ENCODE measurements at places on chromosomes 1 and 21. TPM values are rescaled to one million over a fixed set of nuclear protein-coding genes. Genes with fewer than 3 reads are reported as not detected.

- DNase-seq: no peak
Measured at GRCh38 chr21:15820852-15821379, 91.1 kb downstream of the USP25 start.

GRCh38 chr1:228448372-228448771 lies 31.7 kb upstream of the TRIM17 start:
- no peak for DNase-seq

GRCh38 chr1:61936839-61937238 lies 194.6 kb downstream of the PATJ start:
- no peak for DNase-seq

DNA sequence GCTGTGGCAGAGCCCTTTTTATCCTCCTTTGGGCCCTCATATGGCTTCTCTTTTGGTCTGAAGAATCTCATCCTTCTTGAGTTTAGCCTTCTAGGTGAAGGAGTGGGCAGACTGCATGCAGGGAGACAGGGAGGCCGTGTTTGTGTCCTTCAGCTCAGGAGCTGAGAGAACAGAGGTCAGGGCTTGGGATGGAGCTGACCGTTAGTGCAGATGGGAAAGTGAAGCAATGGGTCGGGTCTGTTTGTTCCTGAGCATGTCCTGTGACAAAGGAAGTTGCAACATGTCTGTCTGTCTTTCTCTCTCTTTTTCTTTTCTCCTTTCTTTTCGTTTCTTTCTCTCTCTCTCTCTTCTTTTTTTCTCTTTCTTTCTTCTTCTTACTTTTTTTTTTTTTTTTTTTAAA lies 14.9 kb downstream of the MAPKAPK2 start:
- no peak for DNase-seq

DNA sequence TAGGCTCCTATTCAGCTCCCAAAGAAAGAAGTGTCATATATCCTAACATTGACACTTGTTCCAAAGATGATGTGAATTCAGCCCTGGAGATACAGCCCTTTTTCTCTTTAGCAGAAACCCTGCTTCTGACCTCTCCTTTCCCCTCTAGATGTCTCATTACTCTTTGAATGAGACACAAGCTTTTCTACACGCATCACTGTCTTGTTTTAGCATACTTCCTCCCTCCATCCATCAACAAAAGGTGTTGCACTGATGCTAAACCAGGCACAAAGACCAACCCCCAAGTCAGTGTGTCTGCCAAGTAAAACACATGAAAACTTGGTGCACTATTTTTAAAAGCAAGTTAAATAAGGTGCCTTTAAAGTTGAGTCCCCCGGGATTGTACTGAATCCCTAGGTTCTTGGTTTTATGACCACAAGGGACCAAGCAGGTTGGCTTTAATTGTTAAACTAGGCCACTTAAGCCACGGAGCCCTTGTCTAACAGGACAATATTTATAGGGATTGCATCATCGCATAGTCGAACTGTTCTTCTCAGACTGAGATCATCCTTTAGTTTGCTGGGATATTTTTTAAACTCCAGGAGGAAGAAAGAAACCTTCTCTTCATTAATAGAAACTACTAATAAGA lies 101.0 kb upstream of the GUCA2B start:
- DNase-seq: no peak

- no peak for DNase-seq
Measured at GRCh38 chr1:59027177-59027576, 243.3 kb upstream of the JUN start.

DNA sequence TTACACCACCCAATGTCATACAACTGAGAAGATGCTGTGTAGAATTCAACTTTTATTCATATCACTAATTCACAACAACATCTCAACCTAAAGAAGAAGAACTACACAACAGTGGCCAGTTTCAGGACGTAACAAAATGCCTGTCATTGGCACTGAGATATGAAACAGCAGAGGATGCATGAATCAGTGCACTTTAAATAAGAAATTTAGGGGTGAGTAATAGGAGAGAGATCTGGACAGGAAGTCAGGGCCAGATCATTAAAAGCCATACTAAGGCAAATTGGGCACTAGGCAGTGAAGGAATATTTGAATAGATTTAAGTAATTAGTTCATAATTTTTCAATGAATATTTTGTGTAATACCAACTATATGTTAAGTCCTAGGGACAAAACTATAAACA lies 510.5 kb downstream of the PLPP3 start:
- no peak for DNase-seq

GRCh38 chr1:238161955-238162354 lies 271.2 kb upstream of the ZP4 start:
- DNase-seq: no peak

GRCh38 chr1:84352298-84353106 lies 45.8 kb upstream of the DNASE2B start:
- no peak for DNase-seq

- DNase-seq: no peak
Measured at GRCh38 chr1:25145775-25146393, 86.4 kb downstream of the SYF2 start.

DNA sequence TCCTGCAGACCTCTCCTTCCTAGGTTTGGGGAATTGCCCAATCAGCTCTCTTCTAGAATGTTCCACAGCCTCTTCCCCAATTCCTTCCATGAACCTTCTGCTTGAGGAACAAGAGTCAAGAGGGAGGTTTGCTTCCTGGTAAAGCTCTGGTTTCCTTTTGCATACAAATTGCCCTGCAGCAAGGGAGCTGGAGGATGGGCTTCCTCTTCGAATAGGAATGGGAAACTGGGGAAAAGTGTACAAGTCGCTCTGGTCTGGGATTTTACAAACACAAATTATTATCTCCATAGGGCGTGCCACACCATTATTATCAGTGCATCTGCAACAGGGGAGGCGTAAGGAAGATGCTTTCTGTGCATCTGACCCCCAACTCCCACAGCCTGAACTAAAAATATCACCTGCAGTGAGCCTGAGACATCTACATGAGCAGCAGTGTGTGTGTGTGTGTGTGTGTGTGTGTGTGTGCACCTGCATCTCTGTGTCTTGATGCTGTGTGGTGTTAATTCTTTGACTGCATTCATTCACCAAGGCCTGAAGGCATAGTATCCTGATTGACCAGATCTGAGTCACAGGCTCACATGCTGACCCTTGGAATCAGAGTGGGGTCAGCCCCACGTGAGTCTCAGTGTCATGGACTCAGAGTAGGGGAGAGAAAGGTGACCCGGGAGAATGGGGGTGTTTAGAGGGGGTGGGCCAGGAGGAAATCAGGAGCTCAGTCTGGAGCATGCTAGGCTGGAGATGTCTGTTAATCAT lies 272.9 kb downstream of the KAZN start:
- no peak for DNase-seq

GRCh38 chr1:153292740-153293479 lies 19.8 kb downstream of the PGLYRP3 start:
- DNase-seq: no peak

- DNase-seq: no peak
Measured at GRCh38 chr1:5597171-5597850, 394.9 kb downstream of the NPHP4 start.

GRCh38 chr1:245510144-245510543 lies 355.4 kb downstream of the KIF26B start:
- DNase-seq: no peak

GRCh38 chr21:28272272-28272992 lies 720.2 kb downstream of the LTN1 start:
- no peak for DNase-seq

- DNase-seq: no peak
Measured at GRCh38 chr1:38173848-38174247, 127.3 kb upstream of the POU3F1 start.

DNA sequence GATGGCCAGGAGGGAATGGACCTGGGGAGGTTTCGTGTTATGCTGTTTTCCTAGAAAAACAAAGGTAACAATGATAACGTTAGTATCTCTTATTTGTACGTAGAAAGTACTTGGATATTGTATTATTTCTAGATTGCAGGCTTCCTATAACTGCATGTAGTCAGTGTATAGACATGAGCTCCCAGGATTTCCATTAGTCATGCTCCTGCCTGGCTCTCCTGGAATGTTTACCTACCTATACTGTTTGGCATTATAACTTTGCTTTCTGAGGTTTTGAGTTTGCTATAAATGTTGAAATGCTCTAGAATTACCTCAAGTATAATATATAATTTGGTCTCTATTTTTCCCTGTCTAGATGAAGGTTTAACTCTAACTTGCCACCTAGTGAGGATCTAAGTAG lies 66.1 kb downstream of the TTC3 start:
- DNase-seq: no peak

- no peak for DNase-seq
Measured at GRCh38 chr1:87044424-87044823, 130.0 kb downstream of the HS2ST1 start.

DNA sequence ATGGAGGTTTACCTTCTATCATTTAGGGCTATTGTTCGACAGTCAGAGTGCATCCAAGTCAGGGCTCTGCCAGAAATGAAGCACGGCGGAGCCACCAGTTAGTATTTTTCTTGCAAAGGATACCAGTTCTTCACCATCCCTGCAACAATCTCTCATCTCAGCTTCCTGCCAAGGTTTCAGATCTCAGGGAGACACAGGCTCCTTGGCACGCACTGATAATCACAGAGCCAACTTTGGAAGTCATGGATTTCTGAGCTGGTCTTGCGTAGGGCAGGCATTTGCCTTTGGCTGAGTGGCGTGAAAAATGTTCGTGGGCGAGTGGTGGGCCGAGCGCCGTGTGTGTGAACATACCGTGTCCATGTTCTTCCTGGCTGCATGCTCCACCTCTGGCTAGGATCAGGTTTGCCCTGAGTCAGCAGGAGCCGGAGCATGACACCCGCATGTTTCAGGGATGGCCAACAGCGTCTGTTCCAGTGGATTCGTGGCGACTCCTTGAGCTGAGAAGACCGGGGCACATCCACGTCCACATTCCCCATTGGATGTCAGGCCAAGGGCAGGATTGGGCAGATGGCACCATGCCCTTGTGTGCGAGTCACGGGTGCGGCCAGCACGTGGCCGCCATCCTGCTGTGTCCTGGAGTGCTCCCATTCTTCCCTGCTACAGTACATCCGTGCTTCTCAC lies 118.5 kb upstream of the C1orf174 start:
- DNase-seq: no peak

DNA sequence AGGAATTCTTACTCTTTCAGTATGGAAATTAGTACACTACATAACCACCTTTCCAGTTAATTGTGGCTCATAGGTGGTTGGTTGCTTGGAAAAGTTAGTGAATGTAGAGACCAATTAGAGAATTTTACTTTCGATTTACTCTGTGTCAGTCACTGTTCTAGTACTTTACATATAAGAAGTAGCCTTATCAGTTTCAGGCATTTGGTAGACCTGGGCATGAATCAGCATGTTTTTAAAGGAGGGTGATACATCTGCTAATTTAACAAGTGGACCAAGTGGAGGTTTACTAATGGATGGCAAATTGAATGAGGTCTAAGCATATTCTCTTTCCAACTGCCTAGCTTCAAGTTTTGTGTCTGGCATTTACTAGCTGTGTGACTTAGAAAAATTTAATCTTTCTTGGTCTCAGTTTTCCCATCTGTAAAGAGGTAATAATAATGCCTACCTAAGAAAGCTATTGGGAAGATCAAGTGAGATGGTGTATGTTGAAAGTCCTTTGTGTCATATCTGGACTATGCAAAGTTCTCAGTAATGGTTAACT lies 1158.6 kb downstream of the PLA2G4A start:
- no peak for DNase-seq

DNA sequence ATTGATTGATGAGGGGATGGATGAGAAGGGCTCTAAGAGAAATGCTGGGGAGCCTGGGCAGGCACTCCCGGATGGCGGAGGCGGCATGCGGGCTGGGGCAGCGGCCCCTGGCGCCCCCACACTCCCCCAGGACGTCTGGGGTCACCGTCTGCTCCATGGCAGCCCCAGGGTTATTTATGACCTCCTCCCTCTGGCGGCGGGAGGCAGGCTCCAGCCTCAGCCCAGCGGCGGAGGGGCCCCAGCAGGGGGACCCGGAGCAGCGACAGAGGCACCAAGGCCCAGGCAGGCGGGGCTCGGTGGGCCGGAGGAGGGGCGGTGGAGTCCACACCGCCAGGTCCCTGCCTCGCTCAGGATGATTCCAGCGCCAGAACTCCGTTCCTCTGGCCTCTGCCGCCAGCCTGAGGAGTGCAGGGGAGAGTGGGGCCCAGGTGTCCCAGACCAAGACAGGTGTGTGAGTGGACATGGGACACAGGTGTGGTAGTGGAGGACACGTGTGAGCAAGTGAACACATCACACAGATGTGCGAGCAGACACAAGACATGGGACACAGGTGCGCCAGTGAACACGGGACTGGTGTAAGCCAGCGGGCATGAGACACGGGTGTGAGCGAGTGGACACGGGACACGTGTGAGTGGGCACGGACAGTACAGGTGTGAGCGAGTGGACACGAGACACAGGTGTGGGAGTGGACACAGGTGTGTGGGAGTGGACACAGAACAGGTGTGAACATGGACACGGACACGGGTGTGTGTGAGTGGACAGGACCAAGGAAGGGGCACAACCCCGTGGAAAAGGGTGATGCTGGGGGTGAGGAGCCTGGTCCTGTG lies 2.5 kb upstream of the SAMD11 start:
- DNase-seq: no peak

DNA sequence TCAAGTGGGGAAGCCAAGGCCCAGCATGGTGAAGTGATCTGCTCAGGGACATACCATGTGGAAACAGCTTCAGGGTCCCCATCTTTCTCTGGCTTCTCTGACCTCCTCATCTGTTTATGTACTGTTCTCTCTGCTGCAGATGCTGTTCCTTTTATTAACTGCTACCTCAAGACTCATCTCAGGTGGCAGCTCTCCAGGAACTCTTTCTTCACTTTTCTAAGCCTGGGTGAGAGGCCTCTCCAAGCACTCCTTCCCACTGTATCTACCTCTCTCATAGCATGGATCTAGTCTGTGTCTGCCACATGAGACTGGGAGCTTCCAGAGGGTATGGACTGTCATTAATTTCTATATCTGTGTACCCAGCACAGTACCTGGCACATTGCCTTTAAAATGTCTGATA lies 73.4 kb upstream of the PPM1J start:
- no peak for DNase-seq

- no peak for DNase-seq
Measured at GRCh38 chr1:11520531-11521233, 41.7 kb downstream of the DISP3 start.

GRCh38 chr1:40965531-40965930 lies 14.0 kb upstream of the CTPS1 start:
- DNase-seq: no peak

- DNase-seq: no peak
Measured at GRCh38 chr1:180997843-180998504, 24.7 kb downstream of the STX6 start.

GRCh38 chr1:59266927-59267293 lies 30.0 kb upstream of the FGGY start:
- DNase-seq: no peak

F11R gene
- total RNA-seq: 19.1 TPM

CD2 gene
- 1.4 TPM for total RNA-seq

FAM78B gene
- total RNA-seq: 0.81 TPM

AIM2 gene
- total RNA-seq: 1.1 TPM

COL8A2 gene
- 126 TPM for total RNA-seq

LCE2D gene
- total RNA-seq: not detected

ACOT11 gene
- total RNA-seq: 23.6 TPM

PAPPA2 gene
- total RNA-seq: 2.0 TPM

VAMP3 gene
- 102 TPM for total RNA-seq

KCNE1 gene
- total RNA-seq: 10.8 TPM

PWP2 gene
- total RNA-seq: 10.9 TPM

RNF186 gene
- not detected for total RNA-seq

CFHR4 gene
- total RNA-seq: not detected

CYP4A22 gene
- not detected for total RNA-seq

TRAF3IP3 gene
- 12.3 TPM for total RNA-seq

RAB13 gene
- 36.0 TPM for total RNA-seq

SIK1 gene
- total RNA-seq: 1.8 TPM

CR1L gene
- not detected for total RNA-seq

TCP10L gene
- total RNA-seq: 2.8 TPM

TMEM52 gene
- not detected for total RNA-seq

CASQ1 gene
- total RNA-seq: 6.0 TPM

All from thoracic aorta (tissue), 2 donors.